Glomerular endothelial cell (primary cell): ENCODE measurements at places on chromosomes 5 and 9.

DNA sequence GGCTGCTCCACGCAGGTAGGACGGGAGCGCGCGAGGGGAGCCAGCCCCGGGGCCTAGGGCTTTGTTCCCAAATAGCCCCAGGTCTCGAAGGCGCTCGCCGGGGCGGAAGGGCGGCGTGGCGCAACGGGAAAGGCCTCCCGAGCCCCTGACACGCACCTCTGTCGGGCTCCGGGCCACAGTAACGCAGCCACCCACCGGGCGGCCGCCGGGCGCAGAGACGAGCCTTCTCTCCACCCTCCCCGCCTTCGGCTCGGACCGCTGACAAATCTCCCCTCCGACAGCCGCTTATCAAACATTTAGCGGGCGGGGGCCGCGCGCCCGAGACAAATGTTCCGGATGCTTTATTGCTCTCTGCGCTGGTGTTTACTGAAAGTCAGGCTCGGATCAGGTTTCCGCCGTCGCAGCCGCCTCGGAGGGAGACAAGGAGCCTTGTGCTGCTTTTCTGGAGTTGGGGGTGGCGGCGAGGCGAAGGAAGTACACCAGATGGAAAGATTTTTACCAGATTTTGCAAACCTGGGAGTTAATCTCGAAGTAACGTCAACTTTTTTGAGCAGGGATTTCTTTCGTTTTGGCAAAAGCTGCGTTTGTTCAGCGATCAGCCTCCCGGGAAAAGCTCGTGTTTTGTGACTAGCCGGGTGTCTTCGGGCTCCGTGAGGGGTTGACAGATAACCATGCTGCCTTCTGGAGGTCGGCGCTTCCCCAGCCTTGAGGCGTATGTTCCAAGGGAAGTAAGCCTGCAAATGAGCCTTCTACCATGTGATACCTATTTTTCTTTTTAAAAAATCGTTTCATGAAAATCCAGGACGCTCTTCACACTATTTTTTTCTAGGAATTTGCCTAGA lies 950 bp downstream of the RGMB start:
- DNase-seq, result no peak

- DNase-seq, result no peak
Observed at GRCh38 chr5:167348251-167348926, 943.1 kb upstream of the WWC1 start.

DNA sequence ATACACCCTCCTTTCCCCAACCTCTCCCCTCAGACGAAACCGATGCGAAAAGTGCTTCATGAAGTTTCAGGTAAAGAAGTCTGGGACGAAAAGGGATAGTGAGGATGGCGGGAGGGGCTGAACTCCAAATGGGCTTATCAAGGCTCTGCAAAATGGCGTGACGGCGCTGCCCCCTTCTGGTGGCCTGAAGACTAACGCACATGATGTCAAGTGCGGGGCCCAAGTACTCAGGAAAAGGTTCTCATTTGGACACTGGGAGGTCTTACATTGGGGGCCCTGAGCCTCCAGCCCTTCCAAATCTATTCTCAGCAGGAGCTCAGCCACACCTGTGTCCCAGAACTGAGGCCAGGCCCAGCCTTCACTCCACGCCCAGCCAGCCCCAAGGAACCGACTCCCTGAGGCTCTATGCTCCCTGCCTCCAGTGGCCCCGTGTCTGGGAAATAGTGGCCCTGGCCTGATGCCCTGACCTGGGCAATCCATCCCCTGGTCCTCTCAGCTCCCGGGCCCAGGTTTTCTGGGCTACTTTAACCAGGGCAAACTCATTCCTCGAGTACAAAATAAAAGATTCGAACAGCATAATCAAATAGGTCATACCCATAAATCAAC lies 119.9 kb downstream of the KCNIP1 start:
- DNase-seq, result no peak

DNA sequence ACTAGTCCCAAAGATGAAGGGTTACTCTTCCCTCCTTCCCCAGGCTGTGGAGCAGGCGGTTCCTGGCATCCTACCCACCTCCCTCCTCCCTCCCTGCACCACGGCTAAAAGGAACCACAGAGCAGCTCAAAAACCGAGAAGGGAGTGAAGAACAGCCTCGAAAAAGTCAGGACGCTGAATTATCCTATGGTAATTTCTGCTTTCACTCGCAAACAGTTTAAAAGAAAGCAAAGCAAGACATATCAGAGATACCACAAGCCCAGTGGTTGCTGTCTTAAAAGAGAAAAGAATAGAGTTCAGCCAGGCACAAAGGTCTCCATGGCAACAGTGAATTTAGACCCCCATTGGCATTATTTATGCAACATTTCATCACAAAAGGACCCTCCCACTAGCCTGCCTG lies 315.4 kb downstream of the CTNND2 start:
- no peak for DNase-seq

DNA sequence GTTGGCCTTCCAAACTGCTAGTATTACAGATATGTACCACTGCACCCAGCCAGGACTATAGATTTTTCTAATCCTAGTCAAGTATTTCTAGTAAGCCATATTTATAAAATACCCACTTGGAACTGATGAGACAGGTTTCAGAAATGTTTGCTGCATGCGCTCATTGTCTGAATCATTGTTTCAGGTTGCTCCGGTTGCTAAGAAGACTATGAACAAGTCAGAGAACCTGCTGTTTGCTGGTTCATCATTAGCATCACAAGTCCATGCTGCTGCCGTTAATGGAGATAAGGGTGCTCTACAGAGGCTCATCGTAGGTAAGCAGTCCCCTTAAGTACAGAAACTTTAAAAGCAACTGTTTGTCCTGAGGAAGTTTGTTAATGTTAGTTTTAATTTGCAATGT lies 5.3 kb downstream of the INVS start:
- DNase-seq, result no peak

- DNase-seq, result no peak
Observed at GRCh38 chr9:130555968-130556367, 23.4 kb upstream of the FUBP3 start.

GRCh38 chr5:34550964-34551363 lies 105.2 kb upstream of the RAI14 start:
- DNase-seq, result no peak

GRCh38 chr9:126692041-126692758 lies 78.5 kb downstream of the LMX1B start:
- no peak for DNase-seq

- DNase-seq, result no peak
Observed at GRCh38 chr9:20219437-20219836, 402.9 kb downstream of the MLLT3 start.
